NCI-H1930 (cell line): ENCODE measurements at places on chromosomes 12 and 14.

- no peak for DNase-seq
Measured at GRCh38 chr12:46065412-46066166, 75.2 kb upstream of the SCAF11 start.

DNA sequence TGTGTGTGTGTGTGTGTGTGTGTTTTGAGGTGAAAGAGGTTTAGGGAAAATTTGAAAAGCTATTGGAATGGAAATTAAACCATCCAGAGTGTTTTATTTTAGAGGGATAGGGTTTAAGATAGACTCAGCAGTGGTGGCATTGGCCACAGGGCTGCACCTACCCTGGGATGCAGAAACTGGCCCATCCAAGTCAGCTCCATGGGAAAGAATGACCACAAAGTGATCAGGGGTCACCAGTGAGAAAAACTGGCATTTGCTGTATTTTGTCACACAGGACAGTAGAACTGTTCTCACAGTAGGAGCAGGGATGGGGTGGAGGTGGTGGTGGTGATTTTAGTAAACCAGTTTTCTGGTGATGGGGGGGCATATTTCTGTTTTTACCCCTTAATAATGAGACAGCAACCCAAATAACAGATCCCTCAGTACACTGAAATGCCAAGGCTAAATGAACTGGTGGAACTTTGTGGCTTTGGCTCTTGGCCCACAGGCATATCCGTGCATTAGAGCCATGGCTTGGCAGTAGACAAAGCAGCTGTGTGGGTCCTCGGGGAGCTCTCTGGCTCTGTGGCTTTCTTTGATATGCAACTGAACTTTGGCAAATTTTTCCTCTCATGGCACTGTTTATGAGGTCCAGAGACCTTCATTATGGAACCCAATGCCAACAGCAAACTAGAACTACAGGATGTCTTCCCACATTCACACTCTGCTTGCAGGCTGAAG is 348.3 kb downstream of the ZFP36L1 start:
- DNase-seq: no peak

DNA sequence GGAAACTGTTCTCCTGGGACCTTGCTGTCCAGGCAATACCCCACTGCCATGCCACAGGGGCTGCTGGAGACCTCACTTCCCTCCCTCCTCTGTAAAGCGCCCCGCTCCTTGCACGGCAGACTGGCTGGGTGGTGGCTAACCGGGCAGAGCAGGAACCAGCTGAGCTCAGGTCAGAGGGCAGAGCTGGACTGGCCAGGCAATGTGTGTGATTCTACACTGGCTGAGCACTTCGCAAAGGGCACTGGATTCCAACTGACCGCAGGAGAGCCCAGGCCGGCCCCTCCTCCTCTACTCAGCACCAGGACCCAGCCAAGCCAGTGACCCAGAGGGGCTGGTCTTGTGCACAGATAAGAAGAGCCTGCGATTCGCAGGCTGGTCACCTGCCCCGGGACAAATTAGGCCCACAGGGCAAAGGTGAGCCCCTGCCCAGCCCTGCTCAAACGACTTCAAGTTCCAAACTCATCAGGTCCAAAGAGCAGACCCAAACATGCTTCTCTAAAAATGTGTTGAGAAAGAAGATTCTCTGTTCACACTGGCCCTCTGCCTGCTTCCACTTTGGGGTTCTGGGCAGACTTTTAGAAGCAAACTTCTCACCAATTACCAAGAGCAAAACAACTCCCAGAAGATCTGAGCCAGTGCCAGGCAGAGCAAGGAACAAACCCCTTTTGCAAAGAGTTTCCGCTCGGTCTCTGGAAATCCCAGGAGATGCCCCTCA is 54.9 kb upstream of the DIO3 start:
- no peak for DNase-seq

DNA sequence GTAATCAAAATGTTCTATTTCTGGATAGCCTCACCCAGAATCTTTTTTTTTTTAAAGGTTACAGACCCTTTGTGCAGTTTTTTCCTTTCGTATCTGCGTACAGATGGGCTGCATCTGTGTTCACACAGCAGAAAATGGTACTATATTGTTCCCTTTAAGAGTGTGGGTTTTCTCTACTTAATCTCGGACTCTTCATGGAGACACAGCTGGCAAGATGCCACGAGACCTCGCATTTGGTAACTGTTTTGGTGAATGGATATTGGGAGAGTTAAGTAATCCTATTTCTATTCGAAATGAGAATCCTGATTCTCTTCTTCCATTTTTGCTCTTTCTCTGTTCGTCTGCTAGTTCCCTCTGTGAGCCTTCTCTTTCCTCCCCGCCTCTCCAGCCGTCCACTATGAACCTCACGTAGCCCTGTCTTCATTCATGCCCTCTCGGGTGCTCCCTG is 85.7 kb downstream of the SAMD4A start:
- DNase-seq: no peak

GRCh38 chr14:74495356-74495755 is 1.8 kb downstream of the ISCA2 start:
- no peak for DNase-seq

DNA sequence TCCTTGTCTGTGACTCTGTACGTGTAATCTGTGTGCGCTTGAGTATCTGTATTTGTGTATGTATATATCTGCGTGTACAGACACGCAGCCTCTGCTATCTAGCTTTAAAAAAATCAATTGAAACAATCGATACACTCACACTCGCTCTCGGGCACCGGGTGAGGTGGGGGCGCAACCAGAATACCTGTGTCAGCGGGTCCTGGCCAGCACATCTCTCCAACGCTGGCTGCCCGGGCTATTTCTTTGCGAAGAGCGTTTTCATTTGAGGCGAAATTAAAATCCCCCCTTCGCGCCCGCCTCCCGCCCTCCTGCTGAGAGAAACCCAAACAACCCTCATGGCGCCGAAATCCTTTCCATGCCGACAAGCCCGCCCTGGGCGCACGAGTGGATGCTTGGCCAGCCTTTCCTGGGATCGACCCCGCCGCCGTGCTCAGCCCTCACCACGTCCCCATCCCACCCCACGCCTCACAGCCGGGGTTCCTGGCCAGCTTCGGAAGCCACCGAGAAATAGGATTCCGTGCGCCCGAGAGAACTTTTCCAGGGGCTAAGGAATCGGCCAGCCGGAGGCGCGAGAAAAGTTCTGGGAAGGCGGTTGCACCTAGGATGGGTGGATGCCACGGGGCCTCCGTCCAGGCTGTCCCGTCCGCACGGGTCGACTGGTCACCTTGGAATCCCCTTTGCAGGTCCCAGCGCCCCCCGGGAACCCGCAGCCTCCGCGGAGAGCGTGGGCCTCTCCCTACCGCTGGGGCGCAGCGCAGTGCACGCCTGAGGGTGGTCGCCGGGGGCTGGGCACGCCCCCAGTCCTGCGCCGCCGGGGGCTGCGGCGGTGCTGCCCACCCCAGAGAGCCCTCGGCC is 1.0 kb downstream of the ZDHHC22 start:
- DNase-seq: no peak

DNA sequence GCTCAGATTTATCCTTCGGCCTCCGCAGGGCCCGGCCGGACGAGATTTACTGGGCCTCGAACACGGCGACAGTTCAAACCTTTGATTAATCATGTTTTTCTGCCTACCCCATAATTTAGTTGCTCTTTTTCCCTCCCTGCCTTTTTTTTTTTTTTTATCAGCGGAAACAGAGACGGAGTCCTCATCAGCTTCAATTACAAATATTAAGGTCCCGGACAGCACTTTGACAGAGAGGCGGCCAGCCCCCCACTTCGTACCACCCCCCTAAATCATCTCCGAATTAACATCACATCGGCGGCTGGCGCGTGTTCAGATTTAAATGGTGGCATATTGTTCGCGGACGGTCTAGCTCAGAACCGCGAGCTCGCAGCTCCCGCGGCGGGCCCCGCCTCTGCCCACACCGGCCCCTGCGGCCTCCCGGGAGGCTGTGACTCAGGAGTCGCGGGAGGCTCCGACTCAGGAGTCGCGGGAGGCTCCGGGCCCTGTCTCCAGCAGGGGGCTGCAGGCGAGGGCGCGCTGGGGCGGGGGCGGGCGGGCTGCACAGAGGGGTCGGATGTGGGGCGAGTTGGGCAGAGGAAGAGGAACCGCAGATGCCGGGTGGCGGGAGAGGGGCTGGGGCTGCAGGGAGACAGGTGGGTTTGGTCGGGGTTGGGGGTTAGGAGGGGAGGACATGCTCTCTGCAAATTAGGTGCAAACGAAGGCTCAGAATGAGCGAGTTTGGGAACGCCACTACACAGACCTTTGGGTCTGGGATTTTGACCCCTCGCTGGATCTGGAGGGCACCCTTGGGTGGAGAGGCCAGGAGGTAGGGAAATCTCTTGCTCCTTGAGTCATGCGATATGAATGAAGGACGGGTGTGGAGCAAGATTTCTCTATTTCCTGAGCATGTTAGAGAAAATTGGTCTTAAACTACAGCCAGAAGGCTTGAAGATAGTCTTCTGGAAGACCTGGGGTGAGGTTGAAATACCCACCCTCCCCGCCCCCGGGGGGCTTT is 19.6 kb upstream of the ATP5MC2 start:
- peak; percentile 50 for DNase-seq

- peak; percentile 36 for DNase-seq
Measured at GRCh38 chr12:67943141-67943892, 45.9 kb upstream of the IFNG-AS1 start.

DNA sequence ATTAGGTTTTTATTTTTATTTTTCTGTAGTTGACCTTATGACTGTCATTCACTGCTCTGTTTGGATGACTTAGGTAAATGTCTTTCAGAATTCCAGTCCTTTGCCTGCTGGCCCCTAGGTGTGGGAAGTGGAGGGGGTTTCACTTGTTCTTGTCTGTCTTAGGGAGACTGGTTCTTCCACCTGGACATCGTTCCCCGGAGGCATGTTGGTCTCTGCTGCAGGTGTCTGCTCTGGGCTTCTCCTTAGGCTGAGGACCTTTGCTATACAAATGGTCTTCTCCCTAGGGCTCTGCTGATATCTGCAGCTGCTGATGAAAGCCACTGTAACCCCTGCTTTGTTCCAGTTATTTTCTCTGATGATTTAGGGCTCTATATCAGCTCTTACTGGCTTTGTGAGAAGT is 97.1 kb downstream of the OTOGL start:
- peak; percentile 68 for DNase-seq

DNA sequence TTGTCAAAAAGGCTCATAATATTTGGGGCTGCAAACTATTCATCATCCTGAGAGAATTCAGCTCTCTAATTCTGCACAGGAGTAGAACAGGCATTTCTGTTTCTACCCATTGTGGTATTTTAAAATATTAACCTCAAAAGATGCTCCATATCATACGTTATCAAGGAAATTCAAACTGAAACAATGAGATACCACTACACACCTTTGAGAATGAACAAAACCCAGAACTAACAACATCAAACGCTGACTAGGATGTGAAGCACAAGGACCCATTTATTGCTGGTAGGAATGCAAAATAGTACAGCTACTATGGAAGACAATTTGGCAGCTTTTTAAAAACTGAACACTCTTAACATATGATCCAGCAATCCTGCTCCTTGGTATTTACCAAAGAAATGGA is 171.8 kb downstream of the DUSP6 start:
- no peak for DNase-seq

- DNase-seq: no peak
Measured at GRCh38 chr14:71658261-71658860, 273.9 kb upstream of the RGS6 start.

DNA sequence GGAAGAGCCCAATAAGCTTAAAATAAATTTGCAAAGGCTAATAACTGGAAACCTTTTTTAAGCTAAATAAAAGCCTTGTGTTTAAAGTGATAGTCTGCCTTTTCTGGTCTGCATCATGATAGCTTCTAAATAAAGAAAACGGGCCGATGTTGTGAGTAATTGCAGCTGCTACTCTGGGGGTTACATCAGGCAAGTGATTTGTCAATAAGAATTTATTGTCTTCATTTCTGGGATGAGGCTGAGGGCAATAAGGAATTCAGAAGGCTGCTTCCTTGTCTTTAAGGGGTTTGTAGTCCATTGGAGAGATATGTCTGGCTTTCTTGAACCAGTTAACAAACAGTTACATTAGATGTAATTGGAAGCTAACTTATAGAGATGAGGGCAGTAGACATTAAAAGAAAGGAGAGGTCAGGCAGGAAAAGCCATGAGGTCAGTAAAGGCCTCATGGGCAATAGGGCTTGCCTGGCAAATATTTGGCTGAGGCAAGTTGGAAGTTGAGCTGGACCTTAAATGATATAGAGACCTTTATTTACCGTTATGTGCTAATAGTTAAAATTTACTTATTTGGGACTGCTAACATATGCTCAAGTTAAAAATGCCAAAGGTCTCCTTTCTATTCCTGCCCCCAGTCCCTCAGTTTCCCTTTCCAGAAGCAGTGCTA is 85.0 kb downstream of the CRADD start:
- no peak for DNase-seq

GRCh38 chr14:96949594-96949993 is 152.4 kb downstream of the VRK1 start:
- DNase-seq: no peak

DNA sequence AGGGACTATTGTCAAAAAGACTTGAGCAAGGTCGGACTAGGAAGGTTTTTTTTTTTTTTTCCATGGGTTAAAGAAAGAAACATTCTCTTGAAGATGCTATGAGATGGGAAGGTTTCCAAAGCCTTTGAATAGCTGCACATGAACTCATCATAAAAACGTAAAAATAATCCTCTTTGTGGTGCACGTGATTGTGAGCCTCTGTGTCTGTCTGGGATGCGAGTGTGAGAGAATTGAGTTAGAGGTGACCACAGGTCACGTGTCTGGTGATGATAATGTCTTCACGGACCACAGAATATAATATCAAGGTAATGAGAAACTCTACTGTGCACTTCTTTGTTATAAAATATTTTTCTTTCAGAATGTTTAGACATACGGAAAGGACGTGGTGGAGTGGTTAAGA is 24.3 kb upstream of the ADGRD1 start:
- DNase-seq: no peak

- no peak for DNase-seq
Measured at GRCh38 chr14:53328841-53329240, 175.7 kb upstream of the DDHD1 start.

GRCh38 chr12:26062566-26062965 is 62.3 kb downstream of the BHLHE41 start:
- no peak for DNase-seq
